ENCODE measurements at places on chromosomes 11 and 22. TPM values are rescaled to one million over a fixed set of nuclear protein-coding genes. Genes with fewer than 3 reads are reported as not detected.

GRCh38 chr11:27075192-27075591, 34.6 kb downstream of the BBOX1 start:
- no peak for DNase-seq

DNA sequence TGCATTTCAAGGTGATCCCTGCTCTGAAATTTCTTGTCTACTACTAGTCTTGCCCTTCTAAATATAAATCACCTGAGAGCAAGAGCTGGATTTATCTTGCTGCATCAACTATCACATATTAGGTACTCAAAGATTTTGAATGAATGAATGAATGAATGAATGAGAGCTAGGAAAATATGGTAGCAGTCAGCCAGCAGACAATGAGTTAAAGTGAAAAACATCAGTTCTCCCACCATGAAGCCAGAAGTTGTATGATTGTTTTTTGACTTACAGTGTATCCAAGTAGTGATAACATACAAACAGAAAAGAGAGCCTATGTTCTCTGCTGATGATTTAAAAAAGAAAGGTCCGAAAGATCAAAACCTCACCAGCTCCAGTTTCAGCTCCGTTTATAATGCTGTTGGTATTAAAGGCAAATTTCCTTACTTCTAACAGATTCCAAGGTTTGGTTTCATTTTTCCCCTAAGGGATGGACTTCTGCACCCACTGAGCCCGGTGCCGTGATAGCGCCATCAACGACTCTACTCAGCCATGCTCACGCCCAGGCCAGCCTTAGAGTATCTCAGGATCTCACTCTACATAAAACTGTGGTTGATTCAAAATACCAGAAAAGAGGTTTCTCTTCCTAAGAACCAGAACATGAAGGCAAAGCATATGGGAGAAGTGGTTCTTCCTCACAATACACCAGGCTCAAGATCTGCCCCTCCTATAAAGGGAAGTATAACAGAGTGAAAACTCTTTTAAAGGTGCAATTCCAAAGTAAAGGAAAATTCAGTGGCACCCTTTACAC, 92.0 kb downstream of the SGSM3 start:
- DNase-seq, result no peak

DNA sequence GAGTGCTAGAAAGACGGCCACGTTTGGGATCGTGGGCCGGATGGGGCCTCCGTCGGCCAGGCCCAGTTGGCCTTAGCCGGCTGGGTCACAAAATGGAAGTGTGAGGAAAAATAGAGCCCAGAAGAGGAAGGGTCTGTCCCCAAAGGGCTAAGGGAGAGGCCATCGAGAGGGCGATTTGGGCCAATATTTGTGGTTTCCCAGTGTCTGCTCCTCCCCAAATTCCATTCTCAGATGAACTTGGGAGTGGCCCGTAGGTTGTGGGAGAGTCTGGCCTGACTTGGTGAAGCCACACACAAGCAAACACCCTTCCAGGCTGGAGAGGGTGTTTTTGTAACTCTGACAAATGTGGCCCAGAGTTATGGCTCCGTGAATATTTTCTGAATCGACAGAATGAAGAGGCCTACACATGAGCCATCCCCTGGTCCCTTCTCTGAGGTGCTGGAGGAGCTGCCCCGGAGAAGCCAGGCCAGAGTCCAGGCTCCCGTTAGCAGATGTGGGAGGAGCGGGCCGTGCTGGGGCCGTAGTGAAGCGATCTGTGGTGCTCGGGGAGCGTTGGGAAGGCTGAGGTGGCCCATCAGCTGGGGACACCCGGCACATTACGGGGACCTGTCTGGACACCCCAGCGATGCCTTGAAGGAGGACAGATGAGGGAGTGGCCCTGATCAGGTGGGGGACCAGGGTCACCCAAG, 73.5 kb upstream of the PPARA start:
- DNase-seq, result no peak

GRCh38 chr11:88089134-88089533, 86.1 kb downstream of the RAB38 start:
- no peak for DNase-seq

DNA sequence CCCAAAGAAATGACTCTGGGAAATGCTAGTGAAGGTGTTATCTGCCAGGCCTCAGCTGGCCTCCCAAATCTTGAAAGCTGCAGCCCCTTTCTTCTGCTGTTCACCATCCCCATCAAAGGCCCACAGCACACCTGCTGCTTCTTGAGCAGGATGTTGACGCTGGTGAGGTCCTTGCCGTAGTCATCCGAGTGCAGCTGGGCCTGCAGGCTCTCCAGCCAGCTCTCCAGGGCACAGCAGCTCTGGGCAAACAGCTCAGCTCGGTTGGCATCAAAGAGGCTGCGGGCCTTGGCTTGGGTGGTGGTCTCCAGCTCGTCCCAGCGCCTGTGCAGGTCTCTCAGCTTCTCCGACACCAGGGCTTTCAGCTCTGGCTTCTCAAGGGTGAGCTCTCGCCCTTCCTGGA, 18.5 kb upstream of the RBM4B start:
- no peak for DNase-seq

GRCh38 chr22:44119669-44120313, 60.9 kb upstream of the PARVG start:
- no peak for DNase-seq

DNA sequence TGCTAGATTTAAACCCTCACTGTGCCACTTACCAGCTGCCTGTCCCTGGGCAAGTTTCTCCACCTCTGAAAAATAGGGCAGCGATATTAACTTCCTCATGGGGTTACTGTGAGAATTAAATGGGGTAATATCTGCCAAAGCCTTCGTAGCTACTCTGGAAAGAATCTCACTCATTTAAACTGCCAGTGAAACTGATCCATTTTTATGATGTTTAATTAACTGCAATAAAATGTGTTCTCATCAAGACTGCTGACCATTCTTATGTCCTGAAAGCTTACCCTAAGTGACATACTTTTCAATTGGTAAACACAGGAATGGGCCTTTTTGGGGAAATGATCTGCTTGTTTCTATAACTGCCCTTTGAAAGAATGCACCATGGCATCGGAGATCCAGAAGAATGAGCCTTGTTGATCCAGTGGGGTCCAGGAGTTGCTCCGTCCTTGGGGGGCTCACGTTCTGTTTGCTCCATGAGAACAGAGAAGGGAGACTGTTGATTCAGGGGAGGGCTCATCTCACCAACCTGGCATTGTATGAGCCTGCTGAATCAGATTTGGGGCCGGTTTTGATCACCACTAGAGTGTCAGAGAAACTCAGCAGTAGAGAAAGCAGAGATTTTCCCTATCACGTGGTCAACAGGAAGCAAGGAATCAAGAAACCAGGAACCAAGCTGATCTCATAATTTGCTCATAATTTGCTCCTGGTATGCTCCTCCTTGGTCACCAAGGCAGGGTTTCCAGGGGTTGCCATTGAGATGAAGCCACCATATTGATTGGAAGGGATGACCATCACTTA, 7.0 kb upstream of the CCDC86 start:
- no peak for DNase-seq

APOL2 gene
- total RNA-seq, result 10.9 TPM

PLA2G6 gene
- 29.4 TPM for total RNA-seq

OR2AG1 gene
- not detected for total RNA-seq
